ENCODE measurements at places on chromosomes 11 and 22.

DNA sequence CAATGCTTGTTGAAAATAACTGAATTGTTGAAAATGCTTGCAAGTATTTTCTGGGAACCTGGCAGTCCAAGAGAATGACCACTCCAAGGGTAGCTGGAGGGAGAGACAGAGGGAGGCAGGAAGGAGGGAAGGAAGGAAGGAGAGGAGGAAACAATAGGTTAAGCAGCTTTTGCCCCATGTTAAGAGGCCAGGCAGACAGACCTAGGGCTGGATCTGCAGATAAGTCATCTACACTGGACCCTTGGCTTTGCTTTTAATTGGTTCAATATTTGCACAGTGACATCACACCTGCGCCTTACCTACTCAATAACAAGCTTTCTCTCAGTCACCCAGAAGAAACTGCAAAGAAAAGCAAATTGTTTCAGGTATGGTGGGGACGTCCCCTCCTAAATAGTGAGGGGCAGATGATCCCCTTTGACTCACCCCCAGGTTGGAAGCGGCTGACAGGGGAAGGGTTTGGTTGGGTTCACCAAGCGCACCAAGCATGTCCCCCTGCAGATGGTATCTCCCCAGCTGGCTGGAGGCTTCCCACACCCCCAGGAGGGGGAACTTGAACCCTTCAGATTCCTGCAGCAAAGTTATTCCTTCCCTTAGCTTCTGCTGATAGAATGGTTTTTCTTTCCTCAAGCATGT, 24.3 kb downstream of the MYH9 start:
- DNase-seq = no peak

GRCh38 chr22:22079404-22080148, 97.0 kb upstream of the TOP3B start:
- no peak for DNase-seq

DNA sequence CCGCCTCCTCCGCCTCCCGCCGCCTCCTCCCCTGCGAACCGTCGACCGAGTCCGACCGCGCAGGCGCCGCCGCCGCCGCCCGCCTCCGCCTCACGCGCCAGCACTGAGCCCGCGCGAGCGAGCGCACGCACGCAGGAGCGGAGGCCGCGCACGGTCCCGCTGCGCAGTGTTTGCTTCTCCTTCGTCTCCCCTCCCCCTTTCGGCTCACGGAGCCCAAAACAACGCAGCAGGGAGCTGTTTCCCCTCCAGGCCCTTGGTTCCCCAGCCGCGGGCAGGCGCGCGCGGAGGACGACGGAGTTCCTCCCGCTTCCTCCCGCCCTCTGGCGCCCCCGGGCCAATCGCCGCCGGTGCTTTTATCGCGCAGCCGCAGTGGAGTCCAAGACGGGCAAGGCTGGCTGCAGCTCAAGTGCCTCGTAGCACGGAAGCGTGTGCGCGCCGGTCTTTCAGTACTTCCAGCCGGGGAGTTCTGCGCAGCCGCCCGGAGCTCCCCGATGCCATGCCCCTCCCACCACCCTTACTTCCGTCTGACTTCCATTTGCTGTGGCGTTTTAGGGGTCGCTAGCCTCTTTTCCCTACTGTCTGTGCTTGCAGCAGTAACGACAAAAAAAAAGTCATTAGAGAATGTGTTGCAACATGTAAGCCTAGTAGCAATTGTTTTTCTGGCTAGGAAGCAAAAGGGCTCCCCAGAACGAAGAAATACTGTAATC, at the start of gene HNRNPUL2:
Gene HNRNPUL2, minus strand, starts transcription at position 293 of the 707 bp plus-strand sequence. CDS start 301 bp downstream, outside the sequence.
- peak; percentile 98 for DNase-seq

- DNase-seq = no peak
Observed at GRCh38 chr11:45692808-45693453, 27.5 kb upstream of the CHST1 start.

DNA sequence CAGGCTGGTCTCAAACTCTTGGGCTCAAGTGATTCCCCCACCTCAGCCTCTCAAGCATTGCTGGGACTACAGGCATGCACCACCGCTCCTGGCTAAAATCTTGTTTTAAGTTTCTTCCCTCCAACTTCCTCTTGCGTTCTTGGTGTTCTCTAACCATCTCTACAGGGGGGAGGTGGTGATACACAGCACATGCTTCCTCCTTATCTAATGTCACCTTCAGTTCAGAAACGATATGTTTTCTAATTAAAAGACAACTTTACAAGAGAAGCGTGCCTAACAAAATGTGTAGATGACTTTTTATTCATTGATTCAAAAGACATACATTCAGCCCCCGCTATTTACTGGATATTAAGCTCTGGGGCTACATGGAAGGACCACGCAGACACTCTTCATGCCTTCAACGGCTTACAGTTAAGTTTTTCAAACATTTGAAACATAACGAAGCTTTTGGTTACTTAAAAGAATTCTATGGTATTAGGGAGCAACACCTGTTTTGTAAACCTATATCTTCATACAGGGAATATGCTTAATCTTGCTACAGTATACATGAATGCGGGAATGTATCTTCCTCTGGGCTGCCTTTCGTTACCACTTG, 933 bp upstream of the DLAT start:
- no peak for DNase-seq

DNA sequence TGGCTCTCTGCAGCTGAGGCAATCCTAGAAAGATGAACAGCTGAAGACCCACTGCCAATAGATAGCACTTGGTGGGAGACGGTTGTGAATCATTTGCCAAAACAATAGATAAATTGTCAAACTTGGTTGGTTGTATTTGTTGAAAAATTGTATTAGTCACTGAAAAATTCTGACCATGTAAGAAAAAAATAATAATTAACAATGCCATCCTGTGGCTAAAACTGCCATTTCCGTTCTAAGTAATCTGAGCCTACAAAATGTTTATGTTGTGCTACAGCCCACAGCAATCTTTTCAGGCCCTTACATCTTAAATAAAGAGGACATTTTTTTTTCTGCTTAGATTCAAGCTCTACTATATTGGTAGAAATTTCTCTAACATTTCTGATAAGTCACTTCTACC, 103.2 kb upstream of the ANO3 start:
- DNase-seq = no peak

GRCh38 chr11:400241-400689, 6.3 kb downstream of the PKP3 start:
- no peak for DNase-seq

DNA sequence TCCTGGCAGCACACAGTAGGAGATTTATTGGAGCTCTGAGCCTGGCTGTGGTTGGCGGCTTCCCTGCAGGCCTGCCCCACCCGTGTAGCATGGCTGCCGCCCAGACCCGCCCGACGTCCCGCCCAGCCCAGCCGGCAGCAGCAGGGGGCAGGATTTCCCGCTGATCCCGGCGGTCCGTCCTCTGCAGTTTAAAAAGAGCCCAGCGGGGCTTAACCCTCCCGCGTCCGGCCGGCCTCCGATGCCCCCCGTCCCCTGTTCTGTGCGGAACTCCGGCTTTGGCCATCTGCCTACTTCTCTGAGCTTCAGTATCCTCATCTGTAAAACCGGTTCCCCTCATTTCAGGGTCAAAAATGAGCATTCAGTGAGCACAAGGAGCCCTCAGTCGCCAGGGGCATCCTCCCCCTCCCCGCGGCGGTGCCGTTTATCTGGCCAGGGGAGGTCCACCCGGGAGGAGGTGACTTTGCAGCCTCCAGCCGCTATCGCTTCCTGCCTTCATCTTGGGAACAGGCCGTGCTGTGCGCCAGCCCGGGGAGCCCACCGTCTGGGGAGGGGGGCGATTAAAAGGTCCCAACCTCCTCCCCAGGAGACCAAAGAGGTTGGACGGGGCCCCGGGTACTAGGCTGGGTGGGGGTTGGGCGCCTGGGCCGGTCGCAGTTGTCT, at the start of gene GAS2L1:
Gene GAS2L1, plus strand, starts transcription at position 476 of the 660 bp plus-strand sequence. CDS start 1,456 bp downstream, outside the sequence.
- peak; percentile 67 for DNase-seq

DNA sequence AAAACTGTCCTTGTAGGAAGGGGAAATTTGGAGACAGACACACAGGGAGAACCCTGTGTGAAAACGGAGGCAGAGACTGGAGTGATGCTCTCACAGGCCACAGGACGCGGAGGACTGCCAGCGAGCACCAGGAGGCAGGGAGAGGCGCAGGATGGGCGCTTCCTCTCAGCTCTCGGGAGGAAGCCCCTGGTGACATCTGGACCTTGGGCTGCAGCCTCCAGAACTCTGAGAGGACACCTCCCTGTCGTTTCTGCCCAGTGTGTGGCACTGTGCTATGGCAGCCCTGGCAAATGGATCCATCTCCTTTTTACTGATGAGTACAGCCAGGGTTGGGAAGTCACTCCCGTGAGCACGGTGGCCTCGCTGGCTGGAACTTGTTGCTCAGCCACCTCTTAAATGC, 73.9 kb downstream of the LRRC32 start:
- no peak for DNase-seq

Measured in smooth muscle cell of the brain vasculature (primary cell).